MM.1S (cell line): ENCODE measurements at places on chromosomes 6 and 20.

- H3K4me1 ChIP-seq, result no peaks in the 10 kb centered on the region
- DNase-seq, result no peak
- no peak overlapping the region for H3K27ac ChIP-seq
- H3K36me3 ChIP-seq, result no peaks in the 10 kb centered on the region
These were observed 129.3 kb upstream of the STMND1 start for GRCh38 chr6:16972535-16972934.

- no peaks in the 10 kb centered on the region for H3K36me3 ChIP-seq
- H3K4me1 ChIP-seq, result no peaks in the 10 kb centered on the region
- H3K27ac ChIP-seq, result no peak overlapping the region
- no peak for DNase-seq
- no peaks in the 10 kb centered on the region for H3K27me3 ChIP-seq
These were observed 61.5 kb upstream of the HDDC2 start for GRCh38 chr6:125363039-125363823.

DNA sequence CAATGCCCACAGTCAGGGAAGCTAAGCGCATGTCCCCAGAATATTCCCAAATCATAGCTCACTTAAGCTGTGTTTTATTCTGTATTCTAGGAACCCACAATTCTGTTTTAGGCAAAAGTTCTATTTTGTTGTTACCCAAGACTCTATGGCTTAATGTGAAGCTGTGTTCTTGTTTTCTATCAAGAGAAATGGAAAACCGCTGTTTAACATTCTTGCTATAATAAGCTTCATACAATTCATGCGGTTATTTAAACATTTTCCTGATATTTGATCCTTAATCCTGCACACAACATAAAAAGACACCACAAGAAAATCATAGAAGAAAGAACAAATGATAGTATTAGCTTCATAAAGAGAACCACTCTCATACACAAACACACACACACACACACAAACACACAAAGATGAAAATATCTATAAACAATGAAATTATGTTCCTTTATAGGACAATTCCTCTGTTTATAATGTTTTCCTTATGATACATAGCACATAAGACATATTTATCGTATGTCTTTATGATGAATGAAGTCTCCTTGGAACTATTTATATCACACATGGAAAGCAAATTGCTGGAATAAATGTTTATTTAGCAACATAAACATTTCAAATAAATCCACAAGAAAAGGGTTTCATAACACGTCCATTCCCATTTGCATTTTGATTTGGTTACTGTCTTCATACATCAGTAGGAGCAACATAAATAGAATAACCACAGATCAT lies 16.4 kb upstream of the COL21A1 start:
- H3K4me1 ChIP-seq, result no peaks in the 10 kb centered on the region
- H3K27ac ChIP-seq, result no peak overlapping the region
- no peak overlapping the region for H3K4me3 ChIP-seq
- DNase-seq, result no peak

- H3K27me3 ChIP-seq, result no peaks in the 10 kb centered on the region
- no peak for DNase-seq
- H3K36me3 ChIP-seq, result no peaks in the 10 kb centered on the region; the same call in 1 of the 2 replicates
- no peaks in the 10 kb centered on the region for H3K4me1 ChIP-seq
- H3K27ac ChIP-seq, result no peak overlapping the region
These were observed 20.4 kb downstream of the RBM38 start for GRCh38 chr20:57411406-57412283.

GRCh38 chr6:166375013-166375412 lies 7.7 kb downstream of the MPC1 start:
- no peak for DNase-seq
- H3K27ac ChIP-seq, result no peak overlapping the region
- no peaks in the 10 kb centered on the region for H3K36me3 ChIP-seq
- H3K4me3 ChIP-seq, result no peak overlapping the region

GRCh38 chr6:12096342-12096741 lies 84.2 kb downstream of the HIVEP1 start:
- H3K4me1 ChIP-seq, result no peaks in the 10 kb centered on the region
- H3K36me3 ChIP-seq, result no peaks in the 10 kb centered on the region
- H3K27ac ChIP-seq, result no peak overlapping the region
- no peak for DNase-seq
